Stimulated activated CD4-positive, alpha-beta T cell treated with anti-CD3 and anti-CD28 coated beads, Interleukin-1b, Interleukin-23, amount 100 ng/mL, for 48 hours (primary cell): ENCODE measurements at places on chromosomes 6 and 20.

DNA sequence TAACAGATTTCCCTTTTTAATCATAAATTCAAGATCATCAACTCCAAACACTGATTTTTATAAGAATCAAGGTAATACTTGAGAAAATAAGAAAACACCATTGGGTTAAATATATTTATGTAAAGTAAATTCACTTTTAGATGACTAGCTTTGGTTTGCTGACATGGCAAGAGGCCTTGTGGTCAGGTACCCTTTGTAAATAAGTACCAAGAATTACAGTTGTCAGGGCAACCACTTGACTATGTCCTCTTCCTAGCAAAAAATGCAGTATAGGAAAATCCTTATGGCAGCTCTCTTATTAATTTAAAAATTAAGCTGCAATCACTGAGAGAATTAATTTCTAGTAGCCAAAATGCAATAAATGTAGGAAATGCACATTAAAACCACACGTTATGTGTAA lies 153.8 kb downstream of the INSM1 start:
- DNase-seq, result no peak

DNA sequence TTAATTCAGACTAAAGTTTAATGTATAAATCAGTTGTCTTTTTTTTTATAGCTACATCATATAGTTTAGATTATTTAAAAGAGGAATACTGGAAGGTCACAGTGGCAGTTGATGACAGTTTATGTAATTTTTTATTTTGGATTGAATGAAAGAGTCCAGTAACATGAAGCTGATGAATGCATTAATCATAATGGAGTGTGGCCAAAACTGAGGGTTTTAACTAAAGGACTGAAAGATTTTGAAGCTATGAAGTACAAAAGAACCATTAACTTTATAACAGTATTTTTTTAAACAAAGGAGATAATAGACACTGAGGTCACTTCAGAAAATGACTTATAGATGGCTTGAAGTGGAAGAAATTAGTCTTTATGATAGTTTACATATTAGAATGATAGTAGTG lies 41.3 kb downstream of the TRMT11 start:
- DNase-seq, result no peak

DNA sequence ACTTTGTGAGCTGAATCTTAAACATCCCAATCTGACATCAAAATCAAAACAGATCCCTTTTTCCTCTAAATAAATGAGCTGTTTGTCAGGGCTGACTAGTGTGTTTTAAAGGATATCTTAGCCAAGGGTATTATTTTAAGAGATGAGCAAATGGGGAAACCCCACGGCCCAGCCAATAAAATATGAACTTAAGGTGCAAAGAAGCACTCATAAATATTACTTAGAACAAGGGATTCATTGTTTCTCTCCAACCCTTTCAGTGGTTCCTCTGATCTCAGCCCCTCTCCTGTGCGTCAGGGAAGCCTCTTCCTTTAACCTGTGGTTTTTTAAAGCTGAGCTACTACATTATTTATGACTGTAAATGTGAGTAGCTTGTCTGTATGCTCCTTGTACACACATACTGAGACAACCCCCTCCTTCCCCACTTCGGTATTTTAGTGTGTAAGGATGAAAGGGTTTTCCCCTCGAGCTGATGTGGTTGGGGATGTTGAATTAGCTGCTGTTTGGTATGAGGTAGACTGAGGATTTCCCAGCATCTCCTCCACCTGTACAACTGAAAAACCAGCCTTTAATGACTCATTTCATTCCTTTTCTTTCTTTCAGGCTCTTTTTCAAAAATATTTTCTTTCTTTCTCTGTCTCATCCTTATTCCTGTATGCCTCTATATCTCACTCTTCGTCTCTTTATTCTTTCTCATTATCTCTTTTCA lies 6.5 kb downstream of the BMP5 start:
- peak; percentile 38 for DNase-seq

- DNase-seq, result no peak
These were observed 72.9 kb upstream of the FOXC1 start for GRCh38 chr6:1536526-1537429.

GRCh38 chr20:57987659-57988058 lies 240.8 kb downstream of the ANKRD60 start:
- DNase-seq, result no peak

GRCh38 chr6:104632588-104632987 lies 227.1 kb downstream of the HACE1 start:
- DNase-seq, result no peak

DNA sequence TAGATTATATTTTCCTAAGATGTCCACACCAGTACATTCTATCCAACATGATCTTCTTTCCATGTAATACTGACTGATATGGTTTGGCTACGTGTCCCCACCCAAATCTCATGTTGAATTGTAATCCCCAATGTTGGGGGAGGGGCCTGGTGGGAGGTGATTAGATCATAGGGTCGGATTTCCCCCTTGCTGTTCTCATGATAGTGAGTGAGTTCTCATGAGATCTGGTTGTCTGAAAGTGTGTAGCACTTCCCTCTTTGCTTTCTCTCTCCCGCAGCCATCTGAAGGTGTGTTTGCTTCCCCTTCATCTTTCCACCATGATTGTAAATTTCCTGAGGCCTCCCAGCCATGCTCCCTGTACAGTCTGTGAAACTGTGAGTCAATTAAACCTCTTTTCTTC lies 12.2 kb upstream of the HBS1L start:
- no peak for DNase-seq

- DNase-seq, result no peak
These were observed 229.7 kb upstream of the PMEPA1 start for GRCh38 chr20:57939499-57939898.

GRCh38 chr6:153096031-153096430 lies 35.1 kb downstream of the RGS17 start:
- no peak for DNase-seq

GRCh38 chr6:167569879-167570278 lies 245.0 kb downstream of the TTLL2 start:
- DNase-seq, result no peak

DNA sequence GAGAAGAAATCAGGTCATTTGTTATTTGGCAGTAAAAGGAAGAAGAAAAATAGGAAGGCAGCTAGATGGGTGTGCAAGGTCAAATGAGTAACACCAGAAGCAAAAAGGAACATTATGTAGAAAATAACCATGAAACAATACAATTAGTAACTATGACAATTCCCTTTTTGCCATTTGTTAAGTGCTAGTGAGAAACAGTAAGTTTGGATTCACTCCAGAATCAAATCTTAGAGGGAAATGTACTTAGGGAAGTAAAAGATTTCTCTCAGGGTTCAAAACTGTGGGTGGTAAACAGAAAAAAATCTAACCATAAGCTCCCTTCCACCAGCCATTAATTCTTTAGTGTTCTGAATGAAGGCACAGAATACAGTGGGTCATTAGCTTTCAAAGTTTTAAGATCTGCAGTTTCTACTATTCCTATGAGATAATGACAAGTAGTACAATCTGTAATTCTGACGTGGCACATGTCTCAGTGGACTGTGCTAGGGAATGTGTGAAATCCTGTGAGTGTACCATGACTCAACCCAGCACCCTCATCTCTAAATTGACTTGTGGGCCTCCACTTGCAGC lies 17.1 kb downstream of the REPS1 start:
- DNase-seq, result peak; percentile 36

DNA sequence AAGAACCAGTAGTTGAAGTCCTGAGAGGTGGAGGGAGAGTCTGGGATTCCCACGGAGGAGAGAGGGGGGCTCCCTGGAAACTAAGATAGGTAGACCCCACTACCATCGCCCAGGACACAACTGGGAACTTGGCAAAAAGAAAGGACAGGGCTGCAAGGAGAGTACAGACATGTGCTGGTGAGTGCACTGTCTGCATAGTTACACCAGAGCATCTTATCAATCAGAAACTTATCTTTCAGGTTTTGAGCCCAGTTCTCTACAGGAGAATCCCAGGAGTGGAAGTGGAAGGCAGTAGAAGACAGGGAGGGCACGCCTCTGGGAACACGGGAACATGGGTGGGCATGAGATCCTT lies 12.2 kb downstream of the NFKBIL1 start:
- no peak for DNase-seq

DNA sequence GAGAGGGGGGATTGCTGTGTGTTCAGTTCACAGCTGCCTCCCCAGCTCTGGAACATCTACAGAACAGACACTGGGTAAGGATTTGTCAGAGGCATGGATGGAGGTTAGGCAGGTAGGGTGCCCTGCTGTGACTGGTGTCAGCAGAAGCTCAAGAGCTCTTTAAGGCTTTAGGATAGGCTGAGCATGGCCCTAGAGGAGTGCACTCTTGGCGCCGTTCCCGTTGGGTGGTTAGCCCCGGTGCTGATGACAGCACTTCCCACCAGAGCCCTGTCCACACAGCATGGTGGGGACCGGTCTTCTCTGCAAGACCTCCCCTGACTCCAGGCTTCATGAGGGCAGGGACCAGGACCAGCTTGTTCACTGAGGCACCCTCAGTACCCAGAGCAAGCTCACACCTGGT lies 262.0 kb downstream of the BMP7 start:
- no peak for DNase-seq

DNA sequence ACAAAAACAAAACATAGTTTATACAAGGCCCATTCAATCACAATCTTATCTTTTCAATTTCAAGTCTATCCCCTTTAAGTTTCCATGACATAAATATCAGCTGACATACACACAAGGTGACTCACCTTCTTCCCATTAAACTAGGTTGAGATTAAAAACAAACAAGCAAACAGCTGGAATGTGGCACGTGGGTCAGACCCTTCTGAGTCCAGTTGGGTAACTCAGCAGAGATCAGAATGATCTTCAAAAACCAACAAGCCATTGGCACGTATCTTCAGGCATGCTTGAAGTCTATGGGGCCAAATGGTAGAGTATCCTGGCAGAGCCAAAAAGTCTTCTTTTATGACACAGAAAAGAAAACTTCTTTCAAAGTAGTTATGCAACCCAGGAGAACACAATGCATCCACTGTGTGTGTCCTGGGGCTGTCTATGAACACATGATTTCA lies 603.5 kb upstream of the CITED2 start:
- no peak for DNase-seq

DNA sequence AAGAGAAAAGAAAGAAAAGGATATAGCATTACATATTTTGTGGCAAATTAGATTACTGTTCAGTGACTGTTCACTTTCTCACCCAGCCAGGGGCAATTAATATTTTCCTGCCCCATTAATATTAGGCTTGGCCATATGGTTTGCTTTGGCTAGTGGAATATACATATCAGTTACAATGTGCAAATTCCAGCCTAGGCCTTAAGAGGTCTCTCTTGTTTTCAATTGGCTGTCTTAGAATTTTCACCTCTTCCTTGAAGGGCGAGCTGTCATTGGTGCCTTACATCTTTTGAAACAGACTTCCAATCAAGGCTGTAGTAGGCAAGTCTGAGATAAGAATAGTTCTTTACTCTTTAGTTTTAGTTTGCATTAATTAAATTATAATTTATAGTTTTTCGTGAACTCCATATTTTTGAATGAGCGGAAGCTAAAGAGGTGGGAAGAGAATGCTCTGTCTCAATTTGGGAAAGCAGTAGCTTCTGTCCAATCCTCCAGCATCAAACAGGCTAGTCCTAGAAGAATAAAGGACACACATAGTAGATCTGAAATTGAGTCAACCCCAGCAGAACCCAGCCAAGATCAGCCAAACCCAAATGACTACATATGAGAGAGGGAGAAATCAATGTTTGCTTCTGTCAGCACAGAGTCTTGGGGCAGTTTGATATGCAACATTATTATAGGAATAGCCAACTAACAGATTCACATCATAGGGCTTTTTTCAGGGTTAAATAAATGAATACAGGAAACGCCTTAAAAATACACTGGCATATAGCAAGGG lies 6.3 kb upstream of the CSNK2A1 start:
- no peak for DNase-seq

- no peak for DNase-seq
These were observed 141.1 kb upstream of the SLC24A3 start for GRCh38 chr20:19071446-19071725.

DNA sequence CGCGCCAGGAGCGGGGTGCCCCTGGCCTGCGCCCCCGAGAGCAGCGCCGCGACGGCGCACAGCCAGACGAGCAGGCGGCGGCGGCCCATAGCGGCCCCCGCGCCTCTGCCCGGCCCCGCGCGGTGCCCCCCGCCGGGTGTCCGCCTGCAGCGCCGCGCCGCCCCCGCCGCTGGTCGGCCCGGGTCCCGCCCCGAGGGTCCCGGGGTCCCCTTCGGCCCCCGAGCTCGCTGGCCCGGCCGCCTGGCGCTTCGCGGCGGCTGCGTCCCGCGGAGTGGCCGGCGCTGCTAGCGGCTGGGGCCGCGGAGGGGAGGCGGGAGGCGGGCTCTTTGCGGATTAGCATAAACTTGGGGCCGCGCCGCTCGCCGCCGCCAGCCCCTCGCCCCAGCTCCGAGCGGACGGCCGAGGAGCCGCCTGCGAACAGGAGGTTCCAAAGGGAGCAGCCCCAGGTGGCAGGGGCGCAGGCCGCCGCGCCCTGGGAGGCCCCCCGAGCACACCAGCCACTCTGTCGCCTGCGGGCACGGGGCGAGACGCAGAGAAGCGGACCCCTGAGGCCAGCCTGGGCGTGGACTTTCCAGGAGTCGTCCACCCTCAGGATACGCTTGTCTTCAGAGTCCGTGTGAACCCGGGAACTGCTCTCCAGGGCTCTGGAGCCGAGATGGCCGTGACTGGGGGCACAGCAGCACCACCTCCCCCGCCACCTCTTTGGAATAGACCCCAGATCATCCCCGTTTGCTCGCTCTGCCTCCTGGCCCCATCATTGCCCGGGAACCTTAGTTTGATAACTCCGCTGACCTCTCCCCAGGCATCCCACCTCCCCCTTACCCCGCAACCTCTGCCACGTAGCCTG lies at the start of gene EMILIN3:
TSS of gene EMILIN3 (minus strand) at position 273 of the 847 bp plus-strand sequence. CDS start at position 89, 184 bp downstream.
- no peak for DNase-seq
